ENCODE measurements at places on chromosomes 3 and 15.

DNA sequence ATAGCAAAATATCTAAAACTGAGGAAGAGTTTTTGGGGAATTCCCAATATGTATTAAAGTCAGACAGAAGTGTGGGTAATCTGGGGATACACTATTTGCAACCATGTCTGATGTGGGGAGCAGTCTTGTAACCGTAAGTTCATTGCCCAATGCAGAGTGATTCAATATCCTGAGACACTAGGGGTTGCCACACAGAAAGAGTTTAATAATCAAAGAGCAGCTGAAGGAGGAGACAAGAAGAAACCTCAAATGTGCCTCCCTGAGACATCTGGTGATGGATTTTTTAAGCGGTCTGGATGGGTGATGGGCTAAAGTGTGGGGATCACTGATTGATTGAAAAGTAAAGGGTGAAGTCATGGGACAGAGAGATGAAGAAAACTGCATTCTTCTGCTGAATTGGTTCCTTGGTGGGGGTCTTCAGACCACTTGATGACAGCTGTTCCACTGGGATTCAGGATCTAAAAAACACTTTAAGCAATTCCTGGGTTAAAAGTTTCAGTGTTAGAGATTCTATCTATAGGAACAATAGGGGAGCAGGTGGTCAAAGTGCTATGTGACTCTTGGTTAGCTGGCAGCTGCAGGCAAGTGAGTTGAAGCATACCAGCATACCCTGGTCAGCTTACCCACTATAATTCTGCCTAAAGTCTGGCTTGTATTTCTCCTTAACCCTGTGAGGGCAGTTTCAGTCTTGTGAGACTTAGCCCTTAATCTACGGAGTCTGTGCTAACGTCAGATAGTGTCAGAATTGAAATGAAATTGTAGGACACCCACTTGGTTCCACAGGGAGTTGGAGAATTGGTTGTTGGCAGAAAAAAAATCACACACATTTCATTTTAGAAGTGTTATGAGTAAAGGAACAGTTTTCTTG, 425.9 kb upstream of the TGFBR2 start:
- no peak for DNase-seq

GRCh38 chr3:36095238-36095637, 285.1 kb upstream of the STAC start:
- DNase-seq = no peak

DNA sequence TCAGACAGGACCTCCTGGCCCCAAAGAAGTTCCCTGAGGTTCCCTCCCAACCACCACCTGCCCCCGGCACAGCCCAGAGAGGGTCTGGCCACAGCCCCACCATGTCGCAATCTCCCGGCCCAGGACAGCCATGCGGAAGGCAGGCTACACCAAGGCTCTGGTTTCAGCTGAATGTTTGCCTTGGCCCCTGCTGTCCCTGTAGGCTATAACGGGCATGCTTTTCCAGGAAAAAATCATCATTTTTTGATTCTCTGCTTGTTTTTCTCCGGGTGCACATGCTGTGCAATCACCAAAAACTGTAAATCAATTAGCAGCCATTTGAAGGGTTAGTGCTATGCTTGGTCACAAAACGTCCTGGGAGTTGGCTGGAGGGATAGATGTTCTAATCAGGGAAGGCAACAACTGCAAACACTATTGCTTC, 142.7 kb upstream of the IGF1R start:
- no peak for DNase-seq

GRCh38 chr15:91268510-91268909, 168.5 kb downstream of the SV2B start:
- DNase-seq = no peak

GRCh38 chr3:4720316-4721075, 227.3 kb downstream of the ITPR1 start:
- DNase-seq = no peak

DNA sequence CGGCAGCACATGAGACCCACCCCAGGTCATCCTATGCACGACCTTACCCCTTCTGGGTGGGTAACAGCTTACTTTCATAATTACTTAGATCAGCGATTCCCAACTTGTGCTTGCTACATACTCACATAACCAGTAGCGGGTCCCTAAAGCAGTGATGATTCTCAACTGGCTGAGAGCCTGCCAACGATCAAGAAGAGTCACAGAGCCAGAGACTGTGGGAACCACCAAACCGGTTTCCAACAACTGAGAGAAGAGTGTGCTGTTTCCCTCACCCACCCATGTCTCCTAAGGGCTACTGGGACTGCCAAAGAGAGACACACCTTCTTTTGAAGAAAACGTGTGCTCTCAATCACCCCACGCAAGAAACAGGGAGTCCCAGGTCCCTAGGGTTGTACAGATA, 12.0 kb upstream of the XXYLT1 start:
- DNase-seq = no peak

- no peak for DNase-seq
Observed at GRCh38 chr3:128068156-128068620, 16.0 kb downstream of the SEC61A1 start.

DNA sequence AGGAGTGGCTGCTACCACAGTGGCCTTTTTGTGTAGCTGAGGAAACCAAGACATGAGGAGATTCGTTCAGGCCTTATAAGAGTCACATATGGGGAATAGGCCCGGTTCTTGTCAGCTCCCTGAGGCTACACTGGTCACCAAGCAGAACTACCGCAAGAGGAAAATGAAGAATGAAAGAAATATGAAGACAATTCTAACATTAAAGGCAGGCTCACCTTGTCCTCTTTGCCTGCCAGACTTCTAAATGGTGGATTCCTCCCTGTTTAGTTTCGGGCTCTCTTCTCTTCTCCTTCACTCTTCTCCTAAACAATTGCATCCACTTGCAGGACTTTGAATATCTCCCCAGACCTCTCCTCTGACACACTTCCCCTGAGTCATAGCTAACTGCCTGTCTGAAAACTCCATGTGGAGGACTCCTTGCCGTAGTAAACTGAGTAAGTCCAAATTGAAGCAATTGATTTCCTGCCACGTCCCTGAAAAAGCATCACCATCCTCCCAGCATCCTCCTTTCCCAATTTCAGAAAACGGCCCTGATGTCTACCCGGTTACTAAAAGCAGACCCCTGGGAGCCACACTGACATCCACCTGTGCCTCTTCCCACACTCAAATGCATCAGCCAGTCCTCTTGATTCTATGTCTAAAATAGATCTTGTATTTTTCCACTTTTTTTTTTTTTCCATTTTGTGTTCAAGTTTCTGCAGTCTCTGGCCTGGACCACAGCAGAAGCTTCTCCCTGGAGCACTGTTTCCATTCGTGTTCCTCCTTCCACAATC, 30.3 kb upstream of the VEPH1 start:
- no peak for DNase-seq

GRCh38 chr15:86610038-86610437, 530.4 kb downstream of the AGBL1 start:
- DNase-seq = no peak
